ENCODE measurements at places on chromosomes 11 and 22. TPM values are rescaled to one million over a fixed set of nuclear protein-coding genes. Genes with fewer than 3 reads are reported as not detected.

The OR8H3 gene
- not detected for total RNA-seq

The CSF2RB gene
- not detected for total RNA-seq

The SCGB1D2 gene
- total RNA-seq = not detected

The TNNT3 gene
- total RNA-seq = not detected

The CD3D gene
- not detected for total RNA-seq

The GGTLC2 gene
- not detected for total RNA-seq

The OVOL1 gene
- total RNA-seq = not detected

The FGF3 gene
- total RNA-seq = not detected

All from A549 treated with CpdA at 1 μM for 4 hours (cell line).